H1 (cell line): ENCODE measurements at places on chromosomes 13 and 19. TPM values are rescaled to one million over a fixed set of nuclear protein-coding genes. Genes with fewer than 3 reads are reported as not detected.

The NCR1 gene
- 4.6 and 5.1 TPM in 2 replicates for total RNA-seq

The KLK1 gene
- 3.4 and 4.8 TPM in 2 replicates for total RNA-seq

The ZNF737 gene
- 17.1 and 19.7 TPM in 2 replicates for total RNA-seq

The OLFM2 gene
- 68.2 and 72.0 TPM in 2 replicates for total RNA-seq

The CLDND2 gene
- 0.56 and 1.0 TPM in 2 replicates for total RNA-seq

DNA sequence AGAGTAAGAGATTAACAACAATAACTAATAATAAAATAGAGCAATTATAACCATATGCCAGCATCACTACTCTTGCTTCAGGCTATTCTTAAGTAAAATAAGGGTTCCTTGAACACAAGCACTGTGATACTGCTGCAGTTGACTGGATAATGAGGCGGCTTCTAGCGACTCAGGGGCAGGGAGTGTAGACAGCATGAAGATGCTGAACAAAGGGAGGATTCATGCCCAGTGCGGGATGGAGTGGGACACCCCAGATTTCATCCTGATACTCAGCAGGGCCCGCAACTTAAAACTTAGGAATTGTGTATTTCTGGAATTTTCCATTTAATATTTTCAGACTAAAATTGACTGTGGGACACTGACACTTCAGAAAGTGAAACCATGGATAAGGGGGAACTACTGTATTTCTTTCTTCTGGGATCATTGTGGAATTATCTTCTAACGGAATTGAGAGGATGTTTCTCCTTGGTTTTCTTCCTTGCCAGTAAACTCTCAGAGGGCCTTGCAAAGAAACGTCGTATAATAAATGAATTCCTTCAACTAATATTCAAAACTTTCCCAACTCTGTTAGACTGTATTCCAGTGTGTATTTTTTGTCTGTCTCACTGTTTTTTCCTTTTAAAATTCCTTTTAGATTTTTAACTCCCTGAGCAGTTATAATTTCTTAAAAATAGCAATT, 127.5 kb downstream of the B3GLCT start:
- H3K36me3 ChIP-seq: no peaks in the 10 kb centered on the region
- DNase-seq: no peak
- no peaks in the 10 kb centered on the region for H3K4me1 ChIP-seq
- no peak overlapping the region for H3K27ac ChIP-seq
- no peaks in the 10 kb centered on the region for H3K27me3 ChIP-seq

DNA sequence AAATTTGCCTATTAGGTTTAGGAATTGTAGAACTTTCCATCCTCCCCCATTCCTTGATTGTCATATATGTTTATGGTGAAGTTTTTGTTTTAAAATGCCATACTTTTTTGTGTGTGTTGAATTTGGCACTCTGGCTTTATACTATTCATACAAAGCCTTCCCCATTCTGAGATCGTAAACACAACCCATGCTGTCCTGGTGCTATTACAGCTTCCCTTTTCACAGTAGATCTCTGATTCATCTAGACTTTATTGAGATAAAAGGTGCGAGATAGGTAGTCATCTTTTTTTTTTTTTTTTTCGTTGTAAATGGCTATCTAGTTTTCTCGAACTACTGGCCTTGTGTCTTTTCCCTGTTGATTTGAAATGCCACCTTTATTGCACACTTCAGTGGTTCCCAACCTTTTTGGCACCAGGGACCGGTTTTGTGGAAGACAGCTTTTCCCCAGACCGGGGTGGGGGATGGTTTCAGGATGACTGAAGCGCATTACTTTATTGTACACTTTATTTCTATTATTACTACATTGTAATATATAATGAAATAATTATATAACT, 94.6 kb downstream of the LRCH1 start:
- no peak overlapping the region for H3K27ac ChIP-seq
- no peaks in the 10 kb centered on the region for H3K27me3 ChIP-seq
- H3K36me3 ChIP-seq: no peaks in the 10 kb centered on the region
- DNase-seq: no peak
- H3K4me3 ChIP-seq: no peak overlapping the region

DNA sequence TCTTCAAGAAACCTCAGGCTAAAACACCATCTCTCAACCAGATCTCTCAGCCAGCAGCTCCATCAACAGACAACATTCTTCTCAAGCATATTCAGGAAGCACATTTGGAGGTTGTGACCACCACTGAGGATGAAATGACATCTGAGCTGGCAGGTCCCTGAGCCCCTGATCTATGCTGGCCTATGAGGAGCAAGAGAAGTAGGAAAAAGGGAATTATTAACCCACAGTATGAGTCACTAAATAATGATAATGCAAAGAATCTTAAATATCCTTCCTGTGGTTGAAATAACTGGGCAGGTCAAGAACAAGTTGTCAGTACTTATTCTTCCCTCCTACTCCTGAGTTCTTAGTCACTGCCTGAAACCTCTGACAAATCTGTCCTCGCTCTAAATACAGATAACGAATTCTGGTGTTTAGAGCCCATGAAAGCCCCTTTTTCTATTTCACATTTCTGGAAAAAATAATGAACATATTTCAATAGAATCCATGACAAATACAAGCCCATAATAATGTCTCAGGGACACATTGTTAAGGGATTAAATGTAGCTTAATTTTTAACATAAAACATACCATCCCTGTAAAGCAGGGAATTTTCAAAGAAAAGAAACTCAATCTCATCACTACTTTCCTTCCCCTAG, 225.8 kb upstream of the IRS2 start:
- H3K27ac ChIP-seq: no peak overlapping the region
- DNase-seq: no peak
- no peaks in the 10 kb centered on the region for H3K36me3 ChIP-seq
- H3K4me3 ChIP-seq: no peak overlapping the region

GRCh38 chr19:4671185-4671851, 1.2 kb upstream of the MYDGF start:
- H3K4me1 ChIP-seq: no peaks in the 10 kb centered on the region; the same call in 1 of the 2 replicates
- H3K36me3 ChIP-seq: peaks cover 4% of the 10 kb centered on the region; the same call in 1 of the 2 replicates
- H3K27ac ChIP-seq: no peak overlapping the region
- no peak overlapping the region for H3K4me3 ChIP-seq
- DNase-seq: no peak

GRCh38 chr13:31965361-31966066, 66.1 kb upstream of the FRY start:
- no peaks in the 10 kb centered on the region for H3K4me1 ChIP-seq
- no peak overlapping the region for H3K4me3 ChIP-seq

DNA sequence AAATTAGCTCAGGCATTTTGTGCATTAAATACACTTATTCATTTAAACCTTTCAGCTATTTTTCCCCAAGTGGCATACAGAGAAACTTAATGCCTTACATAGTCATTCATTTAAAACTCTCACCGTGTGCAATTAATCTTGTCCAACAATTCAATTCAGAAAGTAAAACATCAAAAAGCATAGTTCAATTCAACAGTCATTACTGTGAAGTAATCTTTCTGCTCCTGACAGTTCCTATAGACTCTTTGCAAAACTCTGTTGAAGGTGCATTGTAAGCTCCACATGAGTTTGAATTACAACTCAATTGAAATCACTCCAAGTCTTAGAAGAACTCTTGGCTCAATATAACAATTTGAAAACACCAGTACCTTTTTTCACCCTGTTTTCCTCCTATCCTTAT, 228.3 kb downstream of the DACH1 start:
- no peak overlapping the region for H3K27ac ChIP-seq
- no peaks in the 10 kb centered on the region for H3K36me3 ChIP-seq
- H3K4me1 ChIP-seq: no peaks in the 10 kb centered on the region
- no peak for DNase-seq

GRCh38 chr19:1429750-1430149, 8.4 kb upstream of the RPS15 start:
- no peaks in the 10 kb centered on the region for H3K27me3 ChIP-seq
- no peak overlapping the region for H3K4me3 ChIP-seq
- H3K27ac ChIP-seq: no peak overlapping the region; the same call in 1 of the 2 replicates
- H3K4me1 ChIP-seq: no peaks in the 10 kb centered on the region

DNA sequence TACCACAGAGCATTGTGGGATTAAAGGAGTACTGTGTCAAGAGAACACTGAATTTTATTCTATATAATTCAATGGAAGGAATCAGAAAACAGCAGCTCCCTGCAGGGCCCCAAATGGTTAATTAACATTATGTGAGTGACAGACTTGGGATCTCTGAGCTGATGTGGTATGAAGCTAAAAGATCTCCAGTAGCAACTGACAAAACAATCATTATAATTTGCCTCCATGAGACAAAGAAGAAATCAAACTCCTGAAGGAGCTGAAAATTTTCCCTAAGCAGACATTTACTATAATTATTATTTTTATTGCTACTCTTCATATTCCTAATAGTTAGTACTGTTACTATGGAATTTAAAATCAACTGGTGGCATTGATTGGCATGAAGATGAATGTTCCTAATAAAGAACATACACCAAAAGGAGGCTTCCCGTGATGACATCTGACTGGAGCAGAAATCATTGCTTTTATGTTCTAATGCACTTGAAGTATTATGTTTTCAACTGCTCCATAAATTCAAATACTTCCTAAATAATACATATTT, 28.8 kb upstream of the RFC3 start:
- no peak for DNase-seq
- H3K27ac ChIP-seq: no peak overlapping the region
- H3K4me3 ChIP-seq: no peak overlapping the region
- H3K27me3 ChIP-seq: no peaks in the 10 kb centered on the region
- H3K36me3 ChIP-seq: no peaks in the 10 kb centered on the region
- H3K4me1 ChIP-seq: no peaks in the 10 kb centered on the region

DNA sequence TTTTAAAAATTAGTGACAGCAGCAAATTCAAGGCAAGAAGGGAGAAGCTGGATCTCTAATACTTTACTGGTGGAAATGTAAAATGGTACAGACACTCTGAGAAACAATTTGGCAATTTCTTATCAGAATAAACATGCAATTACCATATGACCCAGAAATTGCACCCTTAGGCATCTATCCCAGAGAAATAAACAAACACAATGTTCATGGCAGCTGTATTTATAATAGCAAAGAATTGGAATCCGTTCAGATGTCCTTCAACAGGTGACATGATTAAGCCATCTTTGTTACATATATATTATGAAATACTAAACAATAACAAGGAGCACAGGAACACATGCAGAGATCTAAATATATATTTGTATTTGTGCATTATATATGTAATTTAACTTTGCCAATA, 756.5 kb downstream of the SLITRK1 start:
- no peak for DNase-seq
- no peaks in the 10 kb centered on the region for H3K36me3 ChIP-seq
- H3K4me3 ChIP-seq: no peak overlapping the region
- H3K27me3 ChIP-seq: no peaks in the 10 kb centered on the region
- no peaks in the 10 kb centered on the region for H3K4me1 ChIP-seq

- 0 out of 2 replicates have a peak, but pooled peaks cover 2% of the 10 kb centered on the region for H3K4me1 ChIP-seq
- no peak overlapping the region for H3K4me3 ChIP-seq
- no peak overlapping the region for H3K27ac ChIP-seq
- DNase-seq: no peak
- H3K36me3 ChIP-seq: peaks cover 13% of the 10 kb centered on the region
Measured at GRCh38 chr19:12763100-12763499, 11.5 kb downstream of the BEST2 start.

- H3K36me3 ChIP-seq: no peaks in the 10 kb centered on the region
- H3K27ac ChIP-seq: no peak overlapping the region
- H3K4me3 ChIP-seq: no peak overlapping the region
Measured at GRCh38 chr13:106132216-106132615, 403.2 kb downstream of the EFNB2 start.

- no peak overlapping the region for H3K27ac ChIP-seq
- DNase-seq: no peak
- H3K4me3 ChIP-seq: no peak overlapping the region
Measured at GRCh38 chr19:2554856-2555255, 78.9 kb downstream of the GADD45B start.

DNA sequence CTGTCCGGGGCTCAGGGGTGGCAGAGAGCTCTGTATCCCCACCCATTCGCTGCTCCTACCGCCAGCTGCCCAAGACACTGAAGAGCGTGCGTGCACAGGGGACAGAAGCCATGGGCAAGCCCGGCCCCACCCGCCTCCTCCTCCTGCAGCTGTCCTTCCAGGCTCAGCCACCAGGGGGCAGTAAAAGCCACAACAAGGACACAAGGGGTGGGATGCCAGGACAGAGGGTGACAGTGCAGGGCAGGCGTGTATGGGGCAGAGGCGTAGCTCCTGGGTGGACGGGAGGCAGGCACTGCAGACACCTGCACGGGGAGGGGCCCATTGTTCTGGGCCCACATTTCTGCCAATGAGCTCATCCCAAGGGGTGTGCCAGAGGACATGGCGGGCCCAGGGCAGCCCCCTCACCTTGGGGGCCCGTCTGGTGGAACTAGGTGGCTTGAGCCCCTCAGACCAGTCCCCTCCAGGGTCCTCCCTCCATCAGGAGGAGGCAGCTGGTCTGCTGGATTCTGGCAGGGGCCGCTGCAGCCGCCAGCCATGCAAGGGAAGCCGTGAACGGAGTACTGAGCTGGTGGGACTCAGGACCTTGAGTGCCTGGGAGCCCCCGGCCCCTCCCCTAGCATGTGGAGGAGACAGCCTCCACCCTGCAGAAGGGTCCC, 61.2 kb downstream of the MLLT1 start:
- H3K4me1 ChIP-seq: no peaks in the 10 kb centered on the region
- H3K4me3 ChIP-seq: no peak overlapping the region

DNA sequence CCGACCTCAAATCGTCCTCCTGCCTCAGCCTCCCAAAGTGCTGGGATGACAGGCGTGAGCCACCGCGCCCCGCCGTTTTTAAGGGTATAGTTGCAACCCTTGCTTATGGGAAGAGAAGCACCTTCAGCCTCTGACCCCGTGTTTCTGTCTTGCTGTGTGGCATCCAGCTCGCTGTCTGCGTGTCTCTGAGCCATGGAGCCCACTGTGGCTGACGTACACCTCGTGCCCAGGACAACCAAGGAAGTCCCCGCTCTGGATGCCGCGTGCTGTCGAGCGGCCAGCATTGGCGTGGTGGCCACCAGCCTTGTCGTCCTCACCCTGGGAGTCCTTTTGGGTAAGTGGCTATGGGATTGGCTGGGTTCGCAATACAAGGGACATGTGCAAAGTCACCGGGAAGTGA, 29.5 kb downstream of the TMPRSS9 start:
- H3K4me3 ChIP-seq: no peak overlapping the region
- DNase-seq: no peak
- no peaks in the 10 kb centered on the region for H3K27me3 ChIP-seq

- no peak overlapping the region for H3K4me3 ChIP-seq
- no peak overlapping the region for H3K27ac ChIP-seq
- DNase-seq: no peak
Measured at GRCh38 chr19:49932041-49932451, 2.7 kb upstream of the NUP62 start.

- H3K4me3 ChIP-seq: no peak overlapping the region
- no peaks in the 10 kb centered on the region for H3K27me3 ChIP-seq
- H3K4me1 ChIP-seq: no peaks in the 10 kb centered on the region; the same call in 1 of the 2 replicates
- DNase-seq: no peak
Measured at GRCh38 chr13:94682229-94682628, 30.1 kb downstream of the SOX21 start.

DNA sequence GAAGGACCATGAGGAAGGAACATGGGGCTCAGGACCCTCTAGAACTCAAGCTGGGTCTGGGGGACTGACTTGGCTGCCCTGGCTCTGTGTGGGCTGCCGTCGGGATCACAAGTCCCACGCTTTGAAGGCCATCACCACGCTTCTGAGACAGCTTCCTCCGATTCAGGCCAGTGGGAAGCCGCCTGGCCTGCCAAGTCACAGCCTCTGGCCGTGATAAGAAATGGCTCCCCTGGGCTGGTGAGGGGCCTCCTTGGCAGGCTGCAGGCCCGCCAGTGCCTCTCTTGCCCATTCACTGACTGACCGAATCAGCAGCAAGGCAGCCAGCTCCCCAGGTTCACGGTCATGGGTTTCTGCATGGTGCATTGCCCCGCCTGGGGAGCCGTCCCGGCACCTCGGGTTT, 48.8 kb downstream of the COMP start:
- no peak for DNase-seq
- H3K27me3 ChIP-seq: no peaks in the 10 kb centered on the region
- H3K27ac ChIP-seq: no peak overlapping the region
- H3K4me1 ChIP-seq: no peaks in the 10 kb centered on the region
- H3K4me3 ChIP-seq: no peak overlapping the region
- no peaks in the 10 kb centered on the region for H3K36me3 ChIP-seq
